ENCODE measurements at places on chromosomes 4 and X.

DNA sequence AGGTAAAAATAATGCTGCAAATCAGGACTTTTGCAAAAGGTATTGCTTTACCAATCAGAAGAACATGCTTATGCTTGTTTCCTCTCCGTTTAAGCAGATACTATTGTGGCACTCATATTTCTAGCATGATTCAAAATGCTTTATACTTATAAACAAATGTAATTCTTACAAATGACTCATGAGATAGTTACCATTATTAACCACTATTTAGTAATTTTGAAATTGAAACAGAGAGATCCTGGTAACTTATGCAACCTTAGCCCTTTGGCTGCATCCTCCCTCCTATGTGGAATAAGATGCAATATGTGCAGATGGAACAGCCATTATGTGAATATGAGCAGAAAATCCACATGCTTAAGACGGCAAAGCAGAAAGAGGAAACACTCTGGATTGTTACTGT lies 164.7 kb downstream of the PCDH18 start:
- no peak for DNase-seq

DNA sequence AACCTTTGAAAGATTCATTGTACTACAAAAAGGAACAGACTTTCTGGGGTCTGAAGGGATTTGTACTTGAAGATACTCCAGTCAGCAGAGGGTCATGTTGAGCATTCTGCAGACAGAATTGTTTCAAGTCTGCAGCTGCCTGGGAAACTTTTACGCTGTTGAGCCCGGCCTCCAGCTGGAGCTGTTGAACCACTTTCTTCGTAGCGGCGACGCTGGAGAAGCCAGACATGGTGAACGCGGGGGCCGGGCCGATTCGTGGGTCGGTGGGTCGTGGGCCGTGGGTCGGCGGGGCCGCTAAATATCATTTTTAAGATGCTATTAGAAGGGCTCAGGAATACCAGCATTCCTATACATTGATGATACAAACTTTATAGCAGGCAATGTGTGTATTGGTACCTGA lies 12.0 kb upstream of the RTL9 start:
- DNase-seq: no peak

- DNase-seq: no peak
Observed at GRCh38 chrX:40158036-40158706, 60.4 kb upstream of the BCOR start.

DNA sequence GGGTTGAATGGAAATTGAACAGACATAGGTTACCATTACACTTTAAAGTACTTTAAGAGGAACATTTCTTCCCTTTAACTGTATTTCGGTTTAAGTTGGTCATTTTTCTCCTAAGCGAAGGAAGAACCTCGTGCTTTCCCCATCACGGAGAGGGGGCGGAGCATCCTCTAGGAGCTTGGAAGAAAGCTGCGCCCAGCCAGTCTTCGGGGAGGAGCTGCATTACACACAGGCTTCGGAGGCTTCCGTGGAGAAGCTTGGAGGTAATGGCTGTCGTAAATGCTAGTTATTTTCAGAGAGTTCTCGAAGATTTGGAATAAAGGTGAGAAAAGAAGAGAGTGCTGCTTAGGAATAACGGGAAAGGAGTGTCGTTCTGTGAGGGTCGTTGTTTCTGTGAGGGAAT lies at the start of gene PWWP3B:
Gene PWWP3B (plus strand): TSS at position 199 of the 400 bp plus-strand sequence. CDS start 37,128 bp downstream, outside the sequence.
- DNase-seq: no peak

DNA sequence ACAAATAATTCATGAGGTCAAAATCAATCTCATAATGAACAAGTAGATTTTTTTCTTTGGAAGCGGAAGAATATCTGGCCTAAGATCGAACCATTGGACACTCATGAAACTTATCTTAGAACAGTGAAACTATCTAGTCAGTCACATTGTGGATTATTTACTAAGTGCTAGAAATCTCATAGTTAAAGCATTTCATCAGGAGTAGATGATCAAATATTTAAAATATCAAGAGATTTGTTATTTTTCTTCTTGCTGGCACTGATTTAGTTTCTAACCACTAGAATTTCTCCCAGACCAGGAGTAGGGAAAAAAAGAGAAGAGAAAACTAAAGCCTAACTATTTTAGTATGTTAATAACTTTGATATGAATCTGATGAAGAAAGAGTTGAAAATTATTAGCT lies 105.5 kb downstream of the SHROOM3 start:
- DNase-seq: no peak

Measured in NCI-H446 treated with DMSO at 0.1 percent for 48 hours (cell line).